ENCODE measurements at places on chromosomes 5 and 9.

- DNase-seq, result no peak
Measured at GRCh38 chr9:91166796-91167366, 194.8 kb downstream of the AUH start.

- no peak for DNase-seq
Measured at GRCh38 chr9:131116281-131117120, 8.9 kb upstream of the NUP214 start.

DNA sequence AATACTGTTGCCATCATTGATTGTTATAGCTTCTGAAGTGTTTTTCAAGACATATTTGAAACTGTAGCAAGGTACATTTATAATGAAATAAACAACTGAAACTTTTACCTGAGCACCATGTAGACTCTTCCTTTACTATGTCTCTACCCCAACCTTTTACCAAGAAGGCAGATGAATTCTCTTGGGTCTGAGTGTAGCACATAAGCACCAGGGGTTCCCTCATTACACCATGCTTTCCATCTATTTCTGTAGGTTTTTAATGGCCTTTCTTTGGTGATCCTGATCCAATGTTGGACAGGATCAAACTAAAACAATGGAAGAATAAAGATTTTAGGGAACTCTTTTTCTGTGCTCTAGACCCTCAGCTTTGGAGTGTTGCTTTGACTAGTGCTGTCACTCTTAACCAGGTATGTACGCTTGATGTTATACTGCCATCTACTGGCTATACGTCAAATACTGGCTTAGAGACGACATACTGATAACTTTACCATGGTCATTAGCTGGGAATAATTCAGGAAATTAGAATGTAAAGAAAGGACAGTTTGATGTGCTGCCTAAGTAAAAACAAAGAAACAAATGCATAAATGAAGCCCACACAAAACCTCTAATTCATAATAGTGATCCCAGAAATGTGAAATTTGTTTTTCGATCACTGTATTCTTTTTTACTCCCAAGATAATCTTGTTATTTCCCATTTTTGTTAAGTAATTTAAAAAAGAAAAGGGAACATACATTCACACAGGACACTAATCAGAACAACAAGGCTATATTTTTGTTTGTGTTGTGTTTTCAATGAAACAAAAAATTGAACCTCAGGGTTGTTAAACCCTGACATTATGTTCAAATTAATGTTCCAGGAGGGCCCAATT lies 30.7 kb downstream of the IFNW1 start:
- DNase-seq, result no peak

DNA sequence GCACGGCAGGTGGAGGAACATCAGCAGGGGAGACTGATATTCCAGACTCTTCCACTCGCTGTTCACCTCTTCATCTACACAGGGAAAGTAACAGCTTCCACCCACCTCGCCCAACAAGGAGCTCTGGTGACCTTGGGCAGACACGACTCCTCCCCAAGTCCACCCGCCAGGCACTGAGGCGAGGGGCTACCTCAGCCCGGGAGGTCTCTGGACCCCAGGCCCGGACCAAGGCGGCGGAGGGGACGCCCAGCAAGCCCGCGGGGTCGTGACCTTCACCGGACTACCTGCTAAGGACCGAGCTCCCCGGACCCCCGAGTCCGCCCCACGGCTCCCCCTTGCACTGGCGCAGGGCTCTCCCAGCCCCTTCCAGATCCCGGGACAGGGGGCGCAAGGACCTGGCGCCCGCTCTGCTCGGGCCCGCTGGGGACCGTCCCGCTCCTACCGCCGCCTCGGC lies 70.2 kb upstream of the LPCAT1 start:
- no peak for DNase-seq

DNA sequence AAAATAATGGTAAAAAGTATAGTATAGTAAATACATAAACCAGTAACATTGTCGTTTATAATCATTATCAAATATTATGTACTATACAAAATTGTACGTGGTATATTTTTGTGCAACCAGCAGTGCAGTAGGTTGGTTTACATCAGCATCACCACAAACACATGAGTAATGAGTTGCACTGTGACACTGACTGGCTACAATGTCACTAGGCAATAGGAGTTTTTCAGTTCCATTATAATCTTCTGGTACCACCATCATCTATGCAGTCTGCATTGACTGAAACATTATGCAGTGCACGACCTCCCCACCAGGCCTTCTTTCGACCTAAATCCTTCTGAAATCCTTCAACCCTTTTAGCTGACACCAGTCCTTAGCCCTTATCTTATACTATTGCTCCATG lies 105.8 kb downstream of the SREK1 start:
- DNase-seq, result no peak

Measured in stimulated activated effector memory CD8-positive, alpha-beta T cell treated with anti-CD3 and anti-CD28 coated beads, Interleukin-12 subunit alpha, Interleukin-12 subunit beta, amount 100 ng/mL, for 72 hours (primary cell).